ENCODE measurements at places on chromosomes 4 and X.

GRCh38 chr4:166875821-166876220 is 358.5 kb downstream of the SPOCK3 start:
- DNase-seq, result no peak

- DNase-seq, result no peak
These were observed 1370.3 kb downstream of the FAM133A start for GRCh38 chrX:95044331-95044730.

GRCh38 chr4:80058740-80059139 is 14.3 kb downstream of the ANTXR2 start:
- no peak for DNase-seq

DNA sequence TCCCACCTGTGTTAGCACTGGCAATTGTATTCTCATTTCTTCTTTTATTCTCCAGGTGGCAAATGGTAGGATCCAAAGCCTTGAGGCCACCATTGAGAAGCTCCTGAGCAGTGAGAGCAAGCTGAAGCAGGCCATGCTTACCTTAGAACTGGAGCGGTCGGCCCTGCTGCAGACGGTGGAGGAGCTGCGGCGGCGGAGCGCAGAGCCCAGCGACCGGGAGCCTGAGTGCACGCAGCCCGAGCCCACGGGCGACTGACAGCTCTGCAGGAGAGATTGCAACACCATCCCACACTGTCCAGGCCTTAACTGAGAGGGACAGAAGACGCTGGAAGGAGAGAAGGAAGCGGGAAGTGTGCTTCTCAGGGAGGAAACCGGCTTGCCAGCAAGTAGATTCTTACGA is 176.9 kb downstream of the PTTG2 start:
- DNase-seq, result no peak

DNA sequence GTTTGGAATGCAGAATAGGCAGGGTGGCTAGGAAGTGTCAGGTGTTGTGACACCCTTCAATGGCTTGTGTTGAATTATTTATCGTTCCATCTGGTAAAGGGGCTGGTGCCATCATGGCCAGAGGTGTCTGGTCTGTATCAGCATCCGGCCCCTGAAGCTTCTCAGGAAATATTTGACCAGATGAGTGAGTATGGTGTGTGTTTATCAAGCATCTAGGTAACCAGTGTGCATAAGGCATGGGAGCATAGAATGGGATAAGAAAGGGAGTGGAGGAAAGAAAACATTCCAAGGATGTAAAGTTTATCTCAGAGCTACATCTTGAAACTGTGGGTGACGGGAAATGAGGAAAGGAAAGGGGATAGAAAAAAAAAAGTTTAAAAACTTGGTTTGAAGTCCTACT is 109.4 kb downstream of the KLHL4 start:
- DNase-seq, result no peak

GRCh38 chr4:165626316-165626715 is 246.7 kb upstream of the TLL1 start:
- no peak for DNase-seq

DNA sequence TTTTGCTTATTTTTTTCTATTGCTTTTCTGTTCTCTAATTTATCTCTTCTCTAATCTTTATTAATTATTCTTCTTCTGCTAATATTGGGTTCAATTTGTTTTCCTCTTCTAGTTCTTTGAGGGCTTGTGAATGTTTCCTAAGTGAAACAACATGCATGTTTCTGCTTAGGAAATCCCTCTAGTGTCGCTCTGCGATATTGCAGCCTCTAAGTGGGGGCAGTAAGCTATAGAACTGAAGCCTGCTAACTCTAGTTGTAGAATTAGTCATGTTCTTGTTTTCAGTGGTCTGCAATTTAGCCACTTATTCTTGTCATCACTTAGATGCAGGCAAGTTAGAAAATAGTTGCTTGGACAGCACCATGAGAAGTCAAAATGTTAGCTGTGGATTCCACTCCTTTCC is 222.6 kb downstream of the SPIN4 start:
- no peak for DNase-seq

DNA sequence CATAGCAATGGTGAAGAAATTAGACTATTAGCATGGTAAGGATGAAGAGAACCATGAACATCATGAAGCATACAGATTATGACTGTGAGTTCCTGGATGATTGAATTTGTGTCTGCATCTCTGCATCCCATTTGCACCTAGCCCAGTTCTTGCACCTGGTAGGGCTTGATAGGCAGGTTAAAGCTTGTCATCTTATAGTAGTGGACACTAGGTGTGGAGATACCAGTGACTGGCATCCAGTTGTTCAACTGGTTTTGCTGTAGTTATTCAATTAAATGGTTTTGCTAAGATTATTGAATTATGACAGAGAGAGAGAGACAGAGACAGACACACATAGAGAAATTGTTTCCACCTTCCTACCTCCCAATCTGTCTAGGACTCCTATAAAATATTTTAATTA is 5.0 kb downstream of the ADH7 start:
- DNase-seq, result no peak

DNA sequence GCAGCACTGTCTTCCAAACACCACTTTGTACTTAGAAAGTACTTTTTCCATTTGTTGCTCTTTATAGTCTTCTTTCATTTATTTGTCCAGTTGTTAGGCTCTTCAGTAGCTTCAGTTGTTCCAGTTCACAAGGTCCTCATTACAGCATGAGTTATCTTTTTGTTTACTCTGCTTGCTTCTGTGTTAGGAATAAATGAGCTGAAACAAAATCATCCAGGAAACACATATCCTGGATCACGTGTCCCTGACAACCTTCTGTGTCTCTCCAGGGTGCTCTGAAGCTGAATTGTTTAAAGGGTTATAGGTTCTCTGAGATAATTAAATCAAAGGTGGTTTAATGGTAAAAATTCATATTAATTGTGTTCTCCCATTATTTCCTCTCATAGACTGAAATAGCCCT is 19.9 kb upstream of the KLHL8 start:
- DNase-seq, result no peak

- no peak for DNase-seq
These were observed 1512.0 kb downstream of the ARAP2 start for GRCh38 chr4:34732176-34732950.

DNA sequence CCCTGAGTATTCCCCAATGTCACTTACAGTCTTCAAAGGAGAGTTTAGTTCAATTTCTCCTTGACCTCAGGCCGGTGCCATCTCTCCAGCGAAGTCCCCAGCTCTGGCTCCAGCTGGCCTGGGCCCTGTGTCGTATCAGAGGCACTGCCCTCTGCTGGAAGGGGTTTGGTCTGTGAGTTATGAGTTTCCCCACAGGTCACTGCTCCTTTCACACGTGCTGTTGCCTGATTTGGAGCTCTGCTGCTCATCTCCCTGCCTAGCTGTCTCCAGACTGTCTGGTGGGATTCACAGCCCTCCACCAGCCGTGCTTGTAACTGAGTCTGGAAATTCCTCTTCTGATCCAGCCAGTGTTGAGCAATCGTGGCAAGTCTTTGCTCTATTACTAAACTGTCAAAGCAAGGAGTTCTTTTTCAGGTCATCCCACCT is at the start of gene RAP2C:
RAP2C (minus strand) TSS at position 105 of the 426 bp plus-strand sequence. CDS start 2,179 bp downstream, outside the sequence.
- no peak for DNase-seq

GRCh38 chr4:141642063-141642462 is 5.7 kb downstream of the IL15 start:
- no peak for DNase-seq

Data from stimulated activated CD8-positive, alpha-beta memory T cell treated with anti-CD3 and anti-CD28 coated beads, Interleukin-4, amount 100 ng/mL, for 1 hour (primary cell).